CD4-positive, alpha-beta T cell treated with Interleukin-6 for 4 hours (primary cell): ENCODE measurements at places on chromosomes 4 and X.

- DNase-seq: no peak
Observed at GRCh38 chrX:28520786-28521185, 66.5 kb upstream of the IL1RAPL1 start.

GRCh38 chr4:56637791-56638190 lies 43.3 kb downstream of the HOPX start:
- no peak for DNase-seq

GRCh38 chr4:139887962-139888735 lies 222.5 kb downstream of the MGST2 start:
- DNase-seq: no peak

- DNase-seq: no peak
Observed at GRCh38 chr4:142309772-142310171, 536.3 kb downstream of the INPP4B start.

GRCh38 chrX:46754036-46754435 lies 4.9 kb downstream of the SLC9A7 start:
- DNase-seq: no peak

DNA sequence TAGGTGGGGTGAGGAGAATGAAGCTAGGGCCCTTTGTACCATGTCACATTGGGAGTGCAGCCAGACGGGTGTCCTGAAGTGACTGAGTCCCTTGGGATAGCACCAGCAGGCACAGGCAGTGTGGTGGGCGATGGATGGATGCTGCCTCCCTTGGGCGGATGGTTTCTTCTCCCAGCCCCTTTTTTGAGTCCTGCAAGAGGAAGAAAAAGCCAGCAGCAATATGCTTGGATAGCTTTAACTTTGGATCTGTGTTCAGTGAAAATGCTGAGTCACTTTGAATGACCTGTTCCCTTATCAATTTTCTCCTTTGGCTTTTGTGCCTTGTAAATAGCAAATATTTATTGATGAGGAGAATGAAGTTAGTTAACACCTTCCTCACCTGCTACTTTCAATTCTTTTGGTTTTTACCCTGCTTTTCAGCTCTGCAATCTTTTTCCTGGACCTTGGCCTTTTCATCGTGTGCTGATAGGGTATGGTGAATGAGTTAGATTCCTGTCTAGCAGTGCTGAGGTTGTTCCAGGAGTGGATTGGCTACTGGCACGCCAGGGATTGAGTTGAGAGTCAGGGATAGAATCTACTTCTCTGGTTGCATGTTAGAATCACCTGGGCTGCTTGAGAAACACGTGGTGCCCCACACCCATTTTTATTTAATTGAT lies 10.2 kb downstream of the DCUN1D4 start:
- DNase-seq: no peak

DNA sequence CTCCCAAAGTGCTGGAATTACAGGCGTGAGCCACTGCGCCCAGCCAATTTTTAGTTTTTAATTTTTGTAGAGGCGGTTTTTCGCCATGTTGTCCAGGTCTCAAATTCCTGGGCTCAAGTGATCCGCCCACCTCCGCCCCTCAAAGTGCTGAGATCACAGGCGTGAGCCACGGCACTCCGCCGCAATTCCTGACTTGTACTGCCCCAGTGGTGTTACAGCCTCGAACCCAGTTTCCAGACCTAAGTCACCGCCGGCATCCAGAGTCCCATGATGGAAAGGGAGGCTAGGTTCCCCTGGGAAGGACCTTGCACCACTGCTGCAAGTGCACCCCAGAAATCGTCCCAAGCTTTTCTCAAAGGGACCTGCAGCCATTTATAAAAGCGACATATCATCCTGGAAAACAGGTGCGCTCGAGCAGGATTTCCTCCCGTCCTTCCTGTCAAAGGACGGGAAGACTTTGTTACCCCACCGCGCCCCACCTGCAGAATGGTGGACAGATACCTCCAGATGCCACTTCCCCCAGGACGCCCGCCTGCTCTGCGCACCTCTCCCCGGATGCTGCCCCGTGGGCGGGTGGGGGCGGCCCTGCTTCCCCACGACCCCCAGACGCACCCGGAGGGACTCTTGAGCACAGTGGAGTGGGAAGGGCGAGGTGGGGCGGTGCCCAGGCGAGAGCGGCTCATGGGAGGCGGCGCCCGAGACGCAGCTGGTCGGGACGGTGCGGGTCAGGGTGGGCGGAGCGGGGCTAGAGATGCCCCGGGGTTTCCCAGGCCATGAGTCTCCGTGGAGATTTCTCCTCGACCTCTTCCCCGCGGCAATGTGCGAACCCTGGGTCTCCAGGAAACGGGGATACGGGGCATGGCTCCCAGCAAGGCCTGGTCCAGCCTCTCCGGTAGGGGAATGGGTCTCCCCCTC lies 947 bp upstream of the RPL10 start:
- peak; percentile 62 for DNase-seq

GRCh38 chr4:35138449-35138848 lies 1105.9 kb downstream of the ARAP2 start:
- DNase-seq: no peak

DNA sequence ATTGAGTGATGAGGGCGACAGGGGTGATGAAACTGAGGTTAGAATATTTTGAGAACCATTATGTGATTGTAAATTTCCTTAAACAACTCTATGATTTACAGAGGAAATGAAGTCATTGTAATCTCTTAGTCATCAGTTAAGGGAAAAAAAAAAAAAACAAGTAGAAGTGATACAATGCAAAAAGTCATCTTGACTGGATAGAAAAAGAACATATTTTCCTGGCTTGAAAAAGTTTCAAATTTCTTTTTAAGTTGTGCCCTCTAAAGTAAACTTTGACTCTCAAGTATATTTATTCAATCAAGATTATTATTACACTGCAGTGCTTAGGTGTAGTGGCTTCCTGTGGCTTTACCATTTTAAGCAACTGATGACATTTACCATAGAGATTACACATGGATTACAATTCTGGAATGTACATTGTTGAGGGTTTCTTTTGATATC lies 40.6 kb downstream of the GABRB1 start:
- DNase-seq: no peak

DNA sequence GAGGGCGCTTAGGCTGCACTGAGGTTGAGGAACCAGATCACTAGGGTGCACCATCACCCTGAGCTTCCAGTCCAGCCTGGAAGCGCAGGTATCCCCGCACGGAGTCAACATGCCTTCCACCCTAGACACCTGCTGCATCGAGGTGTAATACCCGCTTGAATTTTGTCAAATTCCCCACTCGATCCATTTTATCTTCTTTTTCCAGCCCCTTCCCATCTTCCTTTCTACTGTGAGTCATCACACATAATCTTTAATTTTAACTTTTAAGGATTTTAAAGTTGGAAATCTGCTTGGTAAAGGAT lies 821 bp downstream of the PLK4 start:
- no peak for DNase-seq

DNA sequence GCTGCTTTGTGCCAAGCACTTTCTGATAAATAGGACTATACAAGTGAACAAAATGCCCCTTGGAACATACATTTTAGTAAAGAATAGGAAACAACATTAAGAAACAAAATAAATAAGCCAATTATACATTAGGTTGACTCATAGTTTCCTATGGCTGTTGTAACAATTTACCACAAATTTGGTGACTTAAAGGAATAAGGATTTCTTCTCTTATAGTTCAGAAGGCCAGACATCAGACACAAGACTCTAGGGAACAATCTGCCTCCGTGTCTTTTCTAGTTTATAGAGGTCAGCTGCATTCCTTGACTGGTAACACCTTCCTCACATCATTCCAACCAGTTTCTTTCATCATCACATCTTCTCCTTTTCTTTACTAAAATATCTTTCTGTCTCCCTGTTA lies 235.9 kb upstream of the PCDH18 start:
- no peak for DNase-seq

DNA sequence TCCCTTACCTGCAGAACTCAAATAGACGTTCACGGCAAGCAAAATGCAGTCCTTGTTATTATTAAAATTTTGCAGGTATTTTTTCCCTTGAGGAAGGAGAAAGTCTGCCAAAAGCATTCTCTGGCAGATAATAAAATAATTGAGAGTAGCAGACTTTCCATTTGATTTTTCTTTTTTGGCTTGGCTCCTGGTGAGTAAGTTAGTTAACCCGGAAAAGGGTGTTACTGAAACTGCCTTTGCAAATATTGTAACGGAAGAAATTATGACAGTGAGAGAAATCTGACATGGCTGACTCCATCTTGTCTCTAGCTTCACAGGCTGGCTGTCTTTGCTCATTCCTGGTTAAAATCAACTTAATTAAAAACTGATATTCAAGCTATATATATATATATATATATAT lies 100.5 kb downstream of the GPR143 start:
- no peak for DNase-seq
